ENCODE measurements at places on chromosomes 5 and 9.

GRCh38 chr5:27962198-27962597, 923.8 kb upstream of the CDH9 start:
- no peak for DNase-seq

DNA sequence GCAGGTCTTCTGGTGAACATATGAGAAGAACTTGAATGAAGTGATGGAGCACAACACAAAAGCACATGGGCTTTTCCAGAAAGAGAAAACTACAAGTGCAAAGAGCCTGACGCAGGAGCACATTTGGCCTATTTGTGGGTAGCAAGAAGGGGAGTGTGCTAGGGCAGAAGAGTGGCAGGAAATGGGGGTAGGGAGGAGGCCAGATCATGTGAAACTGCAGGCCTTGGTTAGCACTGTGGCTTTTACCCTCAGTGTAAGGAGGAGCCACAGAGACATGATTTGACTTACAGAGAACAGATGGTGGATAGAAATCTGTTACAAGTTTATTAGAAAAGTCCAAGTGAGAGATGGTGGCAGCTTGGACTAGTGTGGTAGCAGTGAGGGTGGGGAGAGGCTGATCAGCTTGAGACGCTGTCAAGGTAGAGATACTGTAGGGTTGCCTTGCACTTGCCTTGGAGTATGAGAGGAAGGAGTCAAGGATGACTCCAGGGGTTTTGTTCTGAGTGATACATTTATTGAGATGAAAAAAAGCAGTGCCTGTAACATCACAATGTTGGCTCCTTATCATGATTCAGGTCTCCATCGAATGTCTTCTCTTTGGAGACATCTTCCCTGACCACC, 126.7 kb downstream of the PPP2R2B start:
- no peak for DNase-seq

- no peak for DNase-seq
Observed at GRCh38 chr5:429453-430188, 13.4 kb upstream of the EXOC3 start.

DNA sequence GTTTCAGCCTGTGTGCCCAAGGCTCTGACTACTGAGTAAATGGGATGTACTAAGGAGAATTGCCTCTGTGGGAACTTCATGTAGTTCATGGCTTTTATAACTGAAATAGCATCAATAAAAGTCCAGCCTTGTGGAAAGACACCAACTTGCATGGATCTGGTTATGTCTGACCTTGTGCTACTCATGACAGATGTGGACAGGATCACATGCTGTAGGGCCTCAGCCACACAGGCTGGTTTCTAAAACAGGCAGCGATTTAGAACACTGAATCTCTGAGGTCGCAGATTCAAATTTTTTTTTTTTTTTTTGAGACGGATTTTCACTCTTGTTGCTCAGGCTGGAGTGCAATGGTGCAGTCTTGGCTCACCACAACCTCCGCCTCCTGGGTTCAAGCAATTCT, 66.5 kb upstream of the SPIN1 start:
- no peak for DNase-seq

GRCh38 chr9:3243683-3244082, 282.1 kb downstream of the RFX3 start:
- no peak for DNase-seq

DNA sequence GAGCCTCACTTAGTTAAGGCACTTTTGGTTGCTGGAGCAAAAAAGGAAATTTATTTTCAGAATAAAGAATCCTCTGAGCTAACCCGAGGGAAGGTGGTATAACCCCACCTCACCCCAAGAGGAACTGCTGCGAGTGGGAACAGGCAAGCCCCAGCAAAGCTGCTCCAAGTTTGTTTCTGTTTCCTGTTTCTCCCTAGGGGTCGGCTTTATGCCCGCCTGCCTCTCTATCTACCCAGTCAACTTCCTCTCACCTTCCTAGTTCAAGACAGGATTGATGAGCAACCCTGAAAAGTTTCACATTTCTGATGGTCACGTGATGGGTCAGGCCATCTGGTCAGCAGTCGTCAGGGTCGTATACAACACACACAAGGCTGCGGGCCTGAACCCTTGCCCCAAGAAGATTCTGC, 31.1 kb downstream of the TRIO start:
- DNase-seq = peak; percentile 82
